ENCODE measurements at places on chromosomes 4 and X. TPM values are rescaled to one million over a fixed set of nuclear protein-coding genes. Genes with fewer than 3 reads are reported as not detected.

The TMSB15C gene
- total RNA-seq = 0.27 TPM

The AFP gene
- 2.2 TPM for total RNA-seq

The KIT gene
- not detected for total RNA-seq

The ADAMTS3 gene
- not detected for total RNA-seq

The YIPF7 gene
- 0.21 TPM for total RNA-seq

The CYSLTR1 gene
- total RNA-seq = not detected

The PRAF2 gene
- total RNA-seq = 40.1 TPM

The SERTM2 gene
- not detected for total RNA-seq

Measured in A549 treated with CORT108297 at 1 μM for 4 hours (cell line).